Cardiac atrium fibroblast (primary cell): ENCODE measurements at places on chromosomes 3 and 15. TPM values are rescaled to one million over a fixed set of nuclear protein-coding genes. Genes with fewer than 3 reads are reported as not detected.

DNAH1 gene
- 2.3 and 2.9 TPM in 2 replicates for total RNA-seq

PAQR5 gene
- 6.5 and 7.8 TPM in 2 replicates for total RNA-seq

AMT gene
- total RNA-seq, result 1.1 and 2.5 TPM in 2 replicates

SQOR gene
- 30.3 and 47.7 TPM in 2 replicates for total RNA-seq

TMEM108 gene
- total RNA-seq, result 0.81 TPM in 1 of 2 replicates, not detected in the other

IGSF10 gene
- 2.1 and 3.4 TPM in 2 replicates for total RNA-seq

ADCY5 gene
- total RNA-seq, result 0.18 and 0.65 TPM in 2 replicates

TAGLN3 gene
- total RNA-seq, result not detected in 2 replicates

RBPMS2 gene
- total RNA-seq, result under 0.01 TPM in 1 of 2 replicates, not detected in the other

CKMT1A gene
- total RNA-seq, result not detected in 2 replicates

WNT5A gene
- 4.9 and 14.6 TPM in 2 replicates for total RNA-seq

HHLA2 gene
- not detected in 2 replicates for total RNA-seq

CNTN4 gene
- total RNA-seq, result not detected in 2 replicates
